ENCODE measurements at places on chromosomes 2 and 18. TPM values are rescaled to one million over a fixed set of nuclear protein-coding genes. Genes with fewer than 3 reads are reported as not detected.

DNA sequence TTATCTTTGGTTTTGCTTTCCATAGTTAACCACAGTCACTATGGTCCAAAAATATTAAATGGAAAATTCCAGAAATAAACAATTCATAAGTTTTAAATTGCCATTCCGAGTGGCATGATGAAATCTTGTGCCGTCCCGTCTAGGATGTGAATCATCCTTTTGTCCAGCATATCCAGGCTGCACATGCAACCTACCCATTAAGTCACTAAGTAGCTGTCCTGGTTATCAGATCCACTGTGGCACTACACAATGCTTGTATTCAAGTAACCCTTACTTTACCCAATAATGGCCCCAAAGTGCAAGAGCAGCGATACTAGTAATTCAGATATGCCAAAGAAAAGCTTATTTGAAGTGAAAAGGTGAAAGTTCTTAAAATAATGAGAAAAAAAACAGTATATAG is 10.7 kb downstream of the USP34 start:
- peak; percentile 74 for DNase-seq

TRIM43 gene
- not detected for total RNA-seq

SLC19A3 gene
- total RNA-seq = 0.07 TPM

MYO1B gene
- total RNA-seq = 45.4 TPM

- peak; percentile 74 for DNase-seq
Measured at GRCh38 chr2:16650287-16651249, 15.1 kb downstream of the CYRIA start.

PRR30 gene
- total RNA-seq = not detected

DNA sequence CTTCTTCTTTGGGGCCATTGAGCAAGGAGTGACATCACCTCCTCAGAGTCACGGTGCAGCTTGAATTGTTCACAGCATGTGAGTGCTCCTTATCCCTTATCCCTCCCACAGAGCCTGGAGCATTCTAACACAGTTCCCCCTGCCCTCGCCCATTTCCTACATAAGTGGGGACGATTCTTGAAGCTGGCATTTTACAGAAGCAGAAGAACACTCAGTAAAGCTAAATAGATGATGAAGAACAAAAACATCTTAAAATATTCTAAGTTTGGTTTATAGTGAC is 135.8 kb upstream of the APCDD1 start:
- DNase-seq = no peak

TGFA gene
- 0.26 TPM for total RNA-seq

- no peak for DNase-seq
Measured at GRCh38 chr2:28452534-28453081, 43.3 kb upstream of the PLB1 start.

DNA sequence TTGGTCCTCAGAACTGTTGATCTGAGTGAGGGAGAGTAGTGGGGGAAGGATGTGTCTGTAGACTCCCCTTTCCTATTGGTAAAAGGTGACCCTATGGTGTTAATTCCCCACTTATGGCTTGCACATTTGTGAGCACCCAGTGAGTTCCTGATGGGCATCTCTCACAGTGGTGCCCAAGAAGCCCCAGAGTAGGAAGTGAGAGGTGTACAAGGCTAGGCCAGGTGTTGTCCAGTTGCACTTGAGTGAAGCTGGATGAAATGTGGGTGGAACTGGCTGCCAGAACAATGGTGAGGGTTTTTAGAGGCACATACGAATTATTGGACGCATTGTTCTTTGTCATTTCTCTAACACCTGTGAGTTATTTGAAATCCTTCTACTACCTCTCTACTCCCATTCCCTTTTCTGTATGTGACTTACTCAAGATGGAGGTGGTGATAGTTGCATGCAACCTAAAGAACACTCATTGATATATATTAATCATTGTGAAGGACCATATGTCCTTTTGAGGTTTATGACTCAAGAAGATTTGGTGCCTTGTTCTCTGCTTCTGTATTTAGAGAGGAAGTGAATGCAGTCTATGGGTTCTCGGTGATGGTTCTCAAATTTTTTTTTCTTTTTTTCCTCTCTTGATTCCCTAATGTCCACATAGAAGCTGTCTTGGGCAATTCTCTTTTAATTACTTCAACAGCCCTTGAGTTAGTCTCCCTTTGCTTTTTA is 162.7 kb downstream of the FSHR start:
- DNase-seq = no peak

DNA sequence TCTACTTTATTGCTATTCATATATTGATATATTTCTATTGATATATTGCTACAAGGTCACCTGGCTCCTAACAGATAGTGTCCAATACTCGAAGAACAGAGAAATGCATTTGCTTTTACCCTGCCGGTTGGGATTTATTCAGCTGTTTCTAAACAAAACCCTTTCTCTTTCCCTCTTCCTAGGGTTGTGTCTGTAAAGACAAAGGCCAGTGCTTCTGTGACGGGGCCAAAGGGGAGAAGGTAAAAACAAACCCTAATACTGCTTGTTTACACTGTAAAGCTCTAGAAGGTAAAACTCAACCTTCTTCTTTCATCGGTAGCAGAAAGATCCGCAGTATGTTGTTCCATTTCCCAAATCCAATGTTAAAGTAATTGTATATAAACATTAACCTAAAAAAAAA is 73.4 kb downstream of the COL4A3 start:
- no peak for DNase-seq

GAREM2 gene
- total RNA-seq = 0.92 TPM

DNA sequence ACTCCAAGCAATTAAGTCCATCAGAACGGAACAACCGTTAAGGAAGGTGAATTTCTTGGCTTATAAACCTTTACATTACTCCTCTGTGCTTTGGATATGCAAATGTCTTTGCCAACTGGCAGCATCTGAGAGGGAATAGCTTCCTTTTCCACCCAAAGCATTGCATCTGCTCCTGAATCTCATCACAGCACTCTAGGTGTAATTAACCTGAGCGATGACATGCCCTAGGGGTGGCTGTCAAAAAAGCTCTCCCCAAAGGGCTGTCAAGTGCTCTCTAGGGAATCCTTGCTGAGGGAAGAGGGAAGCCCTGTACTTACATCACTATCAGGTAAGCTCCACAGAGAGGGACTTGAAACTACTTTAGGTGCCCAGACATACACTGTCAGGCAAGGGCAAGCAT is 5.5 kb upstream of the SMARCAL1 start:
- DNase-seq = no peak

GRCh38 chr2:355773-356172 is 67.9 kb upstream of the ALKAL2 start:
- no peak for DNase-seq

CASP10 gene
- total RNA-seq = 50.4 TPM

- no peak for DNase-seq
Measured at GRCh38 chr18:22951823-22952222, 18.7 kb downstream of the RBBP8 start.

DNA sequence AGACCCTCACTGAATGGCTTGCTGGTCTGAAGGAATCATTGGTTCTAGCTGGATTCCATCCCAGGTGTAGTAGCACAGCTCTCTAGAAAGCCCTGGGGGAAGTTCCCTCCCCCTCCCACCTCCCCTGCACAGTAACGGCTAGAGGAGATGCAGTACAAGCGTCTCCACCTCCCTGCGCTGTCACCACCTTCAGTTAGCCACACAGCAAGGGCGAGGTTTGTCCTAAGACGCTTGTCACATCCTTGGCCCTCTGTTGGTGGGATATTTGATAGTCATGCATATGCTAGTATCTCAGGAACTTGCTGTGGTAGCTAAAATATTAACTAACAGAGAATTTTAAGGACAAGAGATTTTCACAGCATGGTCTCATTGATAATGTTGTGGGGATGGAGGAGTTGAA is 19.4 kb downstream of the TRAPPC12 start:
- no peak for DNase-seq

GRCh38 chr2:210913461-210913860 is 357.1 kb downstream of the CPS1 start:
- DNase-seq = no peak

- no peak for DNase-seq
Measured at GRCh38 chr2:9629222-9630116, 1.3 kb downstream of the YWHAQ start.

CYTIP gene
- 0.07 TPM for total RNA-seq

- DNase-seq = no peak
Measured at GRCh38 chr2:45115181-45115580, 105.9 kb upstream of the SIX2 start.

PLA2R1 gene
- 25.2 TPM for total RNA-seq

RNASEH1 gene
- 41.6 TPM for total RNA-seq

DNA sequence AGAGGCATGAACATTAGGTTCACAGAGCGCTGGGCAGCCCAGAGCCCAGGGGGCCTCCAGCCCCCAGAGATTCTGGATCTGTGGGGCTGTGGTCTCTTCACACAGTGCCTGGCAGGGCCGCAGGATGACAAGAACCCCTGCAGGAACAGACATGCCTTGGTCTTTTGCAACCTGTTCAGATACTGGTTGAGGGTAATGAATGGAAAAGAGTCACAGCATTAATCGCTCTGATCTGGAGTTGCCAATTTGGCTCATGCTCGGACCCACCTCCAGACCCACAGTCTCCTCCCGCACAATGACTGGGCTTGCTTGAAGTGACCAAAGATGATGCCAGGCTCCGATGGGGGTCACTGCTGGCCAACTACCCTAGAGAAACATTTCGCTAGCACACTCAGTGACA is 229.4 kb upstream of the SMAD2 start:
- no peak for DNase-seq

SLC9A4 gene
- not detected for total RNA-seq

RAB17 gene
- total RNA-seq = 1.6 TPM

- DNase-seq = no peak
Measured at GRCh38 chr2:60127191-60127590, 426.3 kb downstream of the BCL11A start.

DNA sequence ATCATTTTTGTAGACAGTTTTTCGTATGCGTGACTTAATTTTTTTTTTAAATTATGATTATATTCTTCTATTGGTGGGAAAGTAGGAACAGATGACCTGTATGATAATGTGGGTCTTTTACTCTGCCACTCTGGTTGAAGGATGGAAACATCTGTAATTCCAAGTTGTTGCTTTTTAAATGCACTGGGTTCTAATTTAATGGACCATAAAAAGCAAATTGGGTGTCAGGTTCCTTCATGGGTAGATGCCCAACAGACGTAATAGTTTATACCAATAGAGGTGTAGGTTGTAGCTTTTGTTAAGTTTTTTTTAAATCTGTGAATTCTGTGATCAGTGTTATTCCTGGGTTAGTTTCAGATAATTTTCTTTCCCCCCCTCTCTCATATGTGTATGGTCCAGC is 117.6 kb downstream of the MAP4K4 start:
- DNase-seq = no peak

DNA sequence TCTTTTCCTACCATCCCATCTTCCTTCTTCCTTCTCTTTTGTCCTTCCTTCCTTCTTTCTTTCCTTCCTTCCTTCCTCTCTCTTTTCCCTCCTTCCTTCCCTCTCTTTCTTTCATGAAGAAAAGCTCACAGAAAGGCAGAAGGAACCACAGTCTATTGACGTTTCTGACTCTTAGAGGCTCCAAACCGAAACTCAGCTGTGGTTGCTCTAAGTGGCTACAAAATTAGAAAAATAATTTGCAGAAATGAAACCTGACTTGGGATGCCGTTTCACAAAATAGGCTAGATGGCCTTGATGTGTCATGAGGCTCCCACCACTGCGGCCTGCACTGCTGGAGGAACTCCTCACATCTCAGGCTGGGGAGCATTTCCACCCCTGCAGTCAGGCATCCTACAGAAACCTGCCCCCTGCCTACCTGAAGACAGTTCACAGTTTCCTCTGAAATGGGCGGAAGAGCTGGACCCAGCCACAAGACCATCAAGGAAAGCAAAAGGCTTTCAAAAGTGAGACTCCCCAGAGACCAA is 165.6 kb downstream of the SMAD7 start:
- DNase-seq = no peak
